ENCODE measurements at places on chromosomes 1 and 21.

- peak; percentile 80 for DNase-seq
These were observed 7.3 kb downstream of the SYTL1 start for GRCh38 chr1:27348861-27349783.

DNA sequence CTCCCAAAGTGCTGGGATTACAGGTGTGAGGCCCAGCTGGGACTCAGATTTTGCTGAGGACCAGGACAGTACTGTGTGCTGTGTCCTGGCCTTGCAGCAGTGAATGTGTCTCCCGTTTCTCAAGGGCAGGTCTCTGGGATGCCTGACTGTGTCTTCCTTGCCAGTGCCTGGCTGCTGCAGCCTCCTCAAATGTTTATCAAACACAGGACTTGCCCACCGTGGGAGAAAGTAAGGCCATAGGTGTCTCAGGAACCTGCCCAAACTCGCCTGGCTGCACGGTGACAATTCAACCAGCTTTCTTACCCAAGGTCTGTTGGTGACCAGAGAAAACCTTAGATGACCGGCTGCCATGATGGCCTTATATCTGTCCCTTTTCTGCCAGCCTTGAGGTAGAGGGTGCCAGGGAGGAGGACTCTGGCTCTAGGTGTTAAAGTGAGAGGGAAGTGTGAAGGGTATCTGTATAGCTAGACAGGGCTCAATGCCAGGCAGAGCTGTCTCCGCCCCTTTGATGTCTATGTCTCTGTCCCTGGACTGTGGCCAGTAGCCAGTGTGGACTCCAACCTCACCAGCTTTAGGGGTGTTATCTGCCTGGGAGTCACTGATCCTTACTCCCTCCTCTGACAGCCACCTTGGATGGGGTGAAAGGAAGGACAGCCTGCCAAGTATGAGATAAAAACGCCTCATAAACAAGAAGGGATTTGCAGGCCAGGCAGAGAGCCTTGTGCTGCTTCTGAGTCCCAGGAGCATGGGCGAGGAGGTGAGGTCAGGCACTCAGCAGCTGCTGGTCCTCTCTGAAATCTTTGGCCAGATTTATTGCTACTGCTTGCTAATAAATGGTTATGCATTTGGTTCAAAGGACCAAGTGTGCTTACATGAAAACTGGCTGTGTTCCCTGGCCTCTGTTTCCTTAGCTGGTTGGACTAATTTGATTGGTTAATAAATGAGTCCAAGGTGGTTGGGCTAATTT is 22.3 kb downstream of the IL6R start:
- DNase-seq, result no peak

GRCh38 chr1:206998816-206999215 is 28.6 kb upstream of the FCAMR start:
- no peak for DNase-seq

- DNase-seq, result no peak
These were observed 53.0 kb downstream of the DISP3 start for GRCh38 chr1:11531943-11532342.

DNA sequence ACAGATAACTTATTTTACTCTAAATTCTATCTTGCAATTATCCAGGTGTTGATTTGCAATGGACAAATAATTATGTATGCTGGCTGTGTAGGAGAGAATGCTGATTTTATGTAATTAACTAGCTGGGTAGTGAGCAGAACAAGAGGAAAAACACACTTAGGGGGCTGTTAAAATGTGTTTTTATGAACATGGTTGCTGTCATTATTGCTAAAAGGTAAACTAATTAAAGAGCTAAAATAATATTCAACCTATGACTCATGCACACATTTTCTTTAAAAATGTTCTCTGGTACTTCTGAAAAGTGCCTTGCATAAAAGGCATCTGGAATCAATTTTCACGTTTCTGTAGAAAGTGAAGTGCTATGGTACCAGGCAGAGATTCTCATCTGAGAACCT is 192.8 kb upstream of the C8B start:
- DNase-seq, result no peak

DNA sequence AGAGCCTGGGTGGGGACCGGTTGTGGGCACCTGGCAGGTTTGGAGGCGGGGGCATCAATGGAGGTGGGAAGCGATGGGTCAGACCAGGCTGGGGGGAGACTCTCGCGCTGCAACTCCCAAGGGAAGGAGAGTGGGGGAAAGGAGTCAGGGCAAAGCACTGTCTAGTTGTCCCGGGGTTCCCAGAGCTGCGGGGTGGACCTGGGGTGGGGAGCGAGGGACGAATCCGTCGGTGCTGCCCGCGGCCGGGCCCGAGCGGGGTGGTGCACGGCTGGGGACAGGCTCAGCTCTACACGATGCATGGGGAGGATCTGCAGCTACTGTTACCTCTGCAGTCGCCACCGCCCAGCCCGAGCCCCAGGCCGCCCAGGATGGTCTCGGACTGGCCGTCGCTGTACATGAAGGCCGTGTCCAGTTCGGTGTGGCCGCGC is 427 bp downstream of the AKR7A2 start:
- DNase-seq, result no peak

DNA sequence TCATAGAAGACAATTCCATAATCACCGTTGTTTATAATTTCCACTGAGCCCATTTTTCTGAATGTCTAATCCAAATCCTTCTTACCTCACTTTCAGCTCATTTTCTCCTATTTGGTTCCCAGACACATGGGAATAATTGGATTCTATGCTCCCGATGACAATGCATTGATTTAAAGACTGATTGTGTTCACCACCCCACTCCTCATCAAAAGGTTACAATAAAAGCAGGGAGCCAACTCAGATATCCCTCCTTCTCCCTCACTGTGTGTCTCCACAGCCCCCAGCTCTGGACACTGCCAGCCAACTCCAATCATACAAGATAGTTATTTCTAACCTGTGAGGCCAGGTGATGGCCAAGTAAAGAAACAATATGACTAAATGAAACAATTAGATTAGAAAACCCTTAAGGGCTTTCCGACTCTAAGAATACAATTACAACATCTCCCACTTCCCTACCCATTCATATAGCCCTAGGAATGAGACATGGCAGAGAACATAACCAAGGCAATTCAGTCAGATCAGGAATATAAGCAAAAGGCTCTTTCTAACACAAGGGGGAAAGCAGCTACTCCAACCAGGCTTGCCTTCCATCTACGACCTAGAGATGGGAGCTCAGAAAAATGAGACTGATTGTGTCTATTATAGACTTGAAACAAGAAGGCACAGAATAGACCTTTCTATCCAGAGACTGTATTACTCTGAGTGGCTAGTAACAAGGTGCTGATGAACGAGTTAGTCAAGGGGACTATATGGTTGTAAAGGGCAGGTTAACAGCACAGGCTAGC is 28.5 kb upstream of the CADM3 start:
- no peak for DNase-seq

DNA sequence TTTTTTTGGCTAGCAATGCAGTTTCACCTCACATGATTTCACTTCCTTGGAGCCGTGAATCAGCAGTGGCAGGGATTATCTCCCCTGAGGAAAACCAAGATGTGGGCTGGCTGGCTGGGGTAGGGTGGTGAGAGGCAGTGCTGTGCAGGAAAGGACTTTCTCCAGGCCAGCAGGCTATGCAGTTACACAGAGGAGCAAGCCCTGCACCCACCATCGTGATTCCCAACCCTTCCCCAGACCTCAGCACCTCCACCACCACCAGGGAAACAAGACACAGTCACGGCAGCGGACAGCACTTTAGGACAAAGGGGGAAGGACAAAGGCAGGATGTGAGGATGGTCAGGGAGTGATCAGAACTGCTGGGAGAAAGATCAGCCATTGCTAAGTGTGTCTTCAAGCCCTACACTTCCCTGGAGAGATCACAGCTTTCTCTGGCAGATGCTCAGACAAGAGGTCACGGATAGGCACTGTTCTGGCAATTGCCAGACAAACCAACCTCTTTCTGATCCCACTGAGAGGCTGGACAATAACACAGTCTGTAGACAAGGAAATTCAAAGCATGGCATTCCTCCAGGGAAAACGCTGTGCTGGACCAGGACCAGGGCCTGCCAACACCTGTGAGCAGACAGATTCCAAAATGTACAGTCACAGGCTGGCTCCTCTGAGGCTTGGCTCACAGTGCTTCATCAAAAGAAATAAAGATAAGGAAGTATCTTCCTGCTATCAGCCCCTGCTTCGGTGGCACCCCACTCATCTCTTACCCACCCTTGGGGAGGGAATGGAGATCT is 509.4 kb downstream of the SMYD3 start:
- DNase-seq, result no peak

DNA sequence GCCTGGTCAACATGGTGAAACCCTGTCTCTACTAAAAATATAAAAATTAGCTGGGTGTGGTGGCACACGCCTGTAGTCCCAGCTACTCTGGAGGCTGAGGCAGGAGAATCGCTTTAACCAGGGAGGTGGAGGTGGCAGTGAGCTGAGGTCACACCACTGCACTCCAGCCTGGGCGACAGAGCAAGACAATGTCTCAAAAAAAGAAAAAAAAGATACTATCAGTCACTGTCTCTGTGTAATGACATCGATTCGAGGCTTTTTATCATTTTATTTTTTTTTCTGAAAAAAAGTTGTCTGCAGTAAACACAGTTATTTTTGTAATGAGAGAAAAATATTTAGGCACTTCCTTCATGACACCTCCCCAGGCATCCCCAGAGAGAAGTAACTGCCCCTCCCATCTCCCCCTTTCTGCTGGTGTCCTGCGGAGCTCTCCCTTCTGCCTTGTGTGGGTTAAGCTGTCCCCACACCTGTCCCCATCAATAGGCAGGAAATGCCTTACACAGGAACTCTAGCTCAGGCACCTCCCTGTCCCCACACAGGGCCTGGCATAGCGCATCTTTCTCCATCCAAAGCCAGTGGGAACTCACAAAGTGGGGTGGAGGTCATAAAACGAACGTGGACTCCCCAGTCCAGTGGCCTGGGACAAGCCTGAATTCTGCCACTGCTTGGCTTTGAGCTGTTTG is 132.0 kb downstream of the SYF2 start:
- DNase-seq, result no peak

- DNase-seq, result no peak
These were observed 222.6 kb downstream of the PRDM2 start for GRCh38 chr1:13922466-13923110.

DNA sequence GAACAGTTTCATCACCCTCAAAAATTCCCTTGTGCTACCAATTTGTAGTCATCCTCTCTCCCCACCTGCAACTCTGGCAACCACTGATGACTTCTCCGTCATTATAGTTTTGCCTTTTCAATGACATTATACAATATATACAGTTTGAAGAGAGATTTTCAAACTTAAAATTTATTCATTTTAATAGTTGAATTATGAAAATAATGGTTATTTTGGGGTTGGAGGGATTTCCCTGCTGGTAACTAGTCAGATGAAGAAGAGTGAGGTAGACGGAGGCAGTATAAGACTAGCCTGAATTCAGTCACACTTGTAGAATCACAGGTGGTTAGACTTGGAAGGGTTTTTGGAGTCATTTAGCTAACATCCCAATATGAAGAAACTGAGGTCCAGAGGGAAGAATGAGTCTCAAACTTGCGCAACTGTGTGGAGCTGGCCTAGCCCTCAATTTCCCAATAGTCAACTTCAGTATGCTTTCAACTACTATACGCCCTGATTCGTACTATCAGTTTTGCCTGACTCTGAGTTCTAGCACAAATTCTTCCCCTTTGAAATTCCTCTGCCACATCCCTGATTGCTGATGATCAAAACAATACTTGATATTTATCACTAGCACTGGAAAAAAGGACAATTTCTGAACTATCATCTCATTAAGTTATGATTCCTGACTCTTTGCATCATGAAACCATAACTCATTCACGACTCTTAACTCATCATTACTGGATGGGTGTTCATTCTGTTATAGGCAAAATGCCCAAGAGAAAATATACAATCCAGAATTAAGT is 54.2 kb downstream of the VANGL2 start:
- no peak for DNase-seq

DNA sequence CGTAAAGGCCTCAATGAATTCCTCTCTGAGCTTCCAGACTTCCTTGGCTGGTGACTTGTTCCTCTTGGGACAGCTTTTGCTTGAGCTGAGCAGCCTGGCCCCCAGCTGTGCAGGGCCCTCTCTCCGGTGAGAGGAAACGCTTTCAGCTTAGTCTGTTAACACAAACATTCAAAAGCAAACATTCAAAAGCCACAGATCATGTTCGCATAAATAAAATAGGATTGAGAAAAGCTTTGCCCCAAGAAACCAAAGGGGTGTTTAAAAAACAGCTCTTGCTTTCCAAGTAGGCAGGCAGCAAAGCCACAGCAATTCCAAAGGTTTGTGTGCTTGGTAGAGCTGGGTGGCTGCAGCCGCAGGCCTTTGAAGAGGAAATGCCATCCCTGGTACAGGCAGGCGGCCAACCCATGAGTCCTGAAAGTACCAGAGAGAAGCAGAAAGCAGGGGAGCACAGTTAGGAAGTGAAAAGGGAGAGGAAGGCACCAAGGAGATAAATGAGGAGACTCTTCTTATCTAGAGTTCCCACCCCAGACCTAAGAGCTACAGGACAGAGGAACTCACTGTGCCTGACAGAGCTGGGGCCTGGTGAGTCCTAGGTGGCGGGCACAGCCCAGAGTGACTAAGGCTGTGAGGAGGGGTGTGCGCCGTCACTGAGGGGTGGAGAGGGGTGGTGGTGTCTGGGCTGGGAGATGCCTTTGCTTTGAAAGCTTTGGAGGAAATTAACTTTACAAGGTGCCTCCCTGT is 48.4 kb downstream of the CCN1 start:
- no peak for DNase-seq

DNA sequence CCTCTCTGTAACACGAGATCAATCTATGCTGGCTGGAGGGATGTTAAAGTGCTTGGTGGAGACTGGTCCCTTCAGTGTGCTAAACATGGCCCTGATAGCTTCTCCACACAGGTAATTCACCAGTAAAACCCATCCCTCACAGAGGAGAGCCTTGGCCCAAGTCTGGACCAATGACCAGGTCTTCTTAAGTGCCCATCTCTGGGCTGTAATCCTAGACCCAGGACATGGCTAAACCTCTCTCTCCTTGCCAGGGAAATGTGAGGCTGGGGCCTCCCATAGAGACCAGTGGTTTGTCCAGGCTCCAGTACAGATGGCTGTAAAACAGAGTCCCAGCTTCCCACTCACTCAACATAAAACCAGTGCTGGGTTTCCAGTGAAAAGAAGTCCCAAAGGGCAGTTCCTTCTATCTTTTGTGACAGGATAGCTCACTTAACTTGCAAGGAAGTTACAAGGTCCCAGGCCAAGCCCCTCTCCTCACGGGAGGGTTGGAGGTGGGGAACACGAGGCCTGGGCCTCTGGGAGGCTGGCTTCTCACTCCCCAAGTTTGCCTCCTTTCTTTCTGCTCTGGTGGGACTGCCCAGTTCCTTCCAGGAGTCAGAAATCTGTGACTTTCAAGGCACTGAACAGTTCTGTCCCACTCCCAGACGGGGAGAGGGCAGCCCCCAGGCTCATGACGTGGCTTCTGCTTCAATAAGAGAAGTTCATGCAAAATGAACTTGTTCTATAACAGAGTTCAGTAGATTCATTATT is 2.2 kb upstream of the KIF17 start:
- DNase-seq, result no peak

- DNase-seq, result no peak
These were observed 23.9 kb downstream of the GNAT2 start for GRCh38 chr1:109595531-109595930.

- no peak for DNase-seq
These were observed 11.8 kb downstream of the PSEN2 start for GRCh38 chr1:226882187-226882586.

DNA sequence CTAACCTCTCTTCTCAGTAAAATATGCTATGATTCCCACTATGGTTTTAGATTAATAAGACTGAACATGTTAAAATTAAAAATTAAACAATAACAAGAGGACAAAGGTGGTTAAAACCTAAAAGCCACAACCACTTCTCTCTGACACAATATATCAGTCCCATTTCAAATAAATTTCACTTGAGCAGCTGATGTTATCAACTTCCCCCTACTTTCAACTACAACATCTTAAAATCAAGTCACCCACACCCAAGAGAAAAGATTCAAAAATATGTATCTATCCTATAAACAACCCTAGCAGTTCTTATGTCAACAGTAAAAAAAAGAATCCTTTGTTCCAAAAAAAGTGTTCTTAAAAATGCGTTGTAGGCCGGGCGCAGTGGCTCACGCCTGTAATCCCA is 7.5 kb downstream of the PUM1 start:
- no peak for DNase-seq

Data from HuH-7 (cell line).